Activated CD4-positive, alpha-beta T cell treated with anti-CD3 and anti-CD28 coated beads, Interleukin-2, amount 10 ng/mL, durations not matched to agents 7 days and 5 days (primary cell): ENCODE measurements at places on chromosomes 3 and 15.

DNA sequence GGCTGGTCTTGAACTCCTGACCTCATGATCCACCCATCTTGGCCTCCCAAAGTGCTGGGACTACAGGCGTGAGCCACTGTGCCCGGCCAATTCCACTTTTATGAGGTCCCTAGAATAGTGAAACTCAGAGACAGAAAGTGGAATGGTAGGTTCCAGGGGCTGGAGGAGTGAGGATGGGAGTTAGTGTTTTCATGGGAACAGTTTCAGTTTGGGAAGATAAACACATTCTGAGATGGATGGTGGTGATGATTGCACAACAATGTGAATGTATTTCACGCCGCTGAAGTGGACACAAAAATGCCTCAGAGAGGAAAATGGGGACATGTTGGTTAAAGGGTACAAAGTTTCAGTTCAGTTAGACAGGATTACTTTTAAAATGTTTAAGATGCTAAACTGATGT, 22.5 kb upstream of the HDAC11 start:
- DNase-seq = no peak

DNA sequence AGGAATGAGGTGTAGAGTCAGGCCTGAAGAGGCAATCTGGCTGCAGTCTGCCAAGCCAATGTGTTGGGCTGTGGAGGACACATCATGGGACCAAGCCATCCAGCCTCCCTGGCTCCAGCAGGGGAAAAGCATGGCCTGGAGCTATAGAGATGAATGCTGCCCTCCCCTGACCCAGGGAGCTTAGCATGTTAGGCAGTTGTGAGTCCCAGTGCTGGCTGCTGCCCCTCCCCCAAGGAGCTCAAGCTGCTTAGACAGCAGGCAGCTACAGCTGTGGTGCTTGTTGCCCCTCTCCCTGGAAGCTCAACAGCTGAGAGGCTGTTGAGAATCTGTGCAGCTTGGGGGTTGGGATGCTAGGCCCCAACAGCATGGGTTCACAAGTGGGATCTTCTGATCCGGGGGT, 85.6 kb upstream of the DNAJC19 start:
- DNase-seq = no peak

DNA sequence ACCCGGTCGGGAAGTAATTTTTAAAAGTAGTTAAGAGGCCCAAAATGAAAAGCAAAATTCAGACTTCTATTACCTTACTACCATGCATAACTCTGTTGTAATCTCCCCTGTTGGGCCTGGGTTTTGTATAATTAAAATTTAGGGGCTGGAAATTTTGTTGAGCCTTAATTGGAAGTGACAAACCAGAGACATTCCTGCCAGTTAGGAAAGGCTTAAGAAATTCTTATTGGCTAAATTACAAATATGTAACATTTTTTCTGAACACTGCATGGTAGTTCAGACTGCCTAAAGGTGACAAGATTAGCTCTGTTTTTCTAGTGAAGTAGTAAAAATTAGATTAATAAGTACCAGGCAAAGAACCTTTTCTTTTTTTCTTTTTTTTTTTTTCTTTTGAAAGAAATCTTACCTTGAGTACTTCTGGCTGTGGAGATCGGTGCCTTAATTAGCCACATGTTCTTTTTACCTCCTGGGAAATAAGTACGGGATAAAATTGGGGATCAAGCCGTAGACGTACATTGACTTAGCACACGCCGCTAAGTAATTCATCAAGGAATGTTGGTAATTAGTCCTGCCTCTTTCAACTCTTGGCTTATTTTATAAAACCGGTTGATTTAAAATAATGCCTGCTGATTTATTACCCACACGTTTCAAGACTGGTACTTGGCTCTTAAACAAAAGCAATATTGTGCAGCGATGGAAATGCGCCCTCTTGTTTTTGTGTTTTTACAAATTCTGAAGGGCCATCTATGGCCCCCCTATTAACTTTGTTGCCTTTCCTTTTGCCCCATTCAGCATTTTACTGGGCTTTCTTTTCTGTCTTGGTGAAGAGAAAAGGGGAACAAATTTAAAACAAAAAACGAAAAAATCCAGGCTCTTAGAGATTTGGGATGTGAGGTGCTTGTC, 111.2 kb upstream of the SAMMSON start:
- no peak for DNase-seq

- DNase-seq = no peak
Observed at GRCh38 chr3:13947912-13948311, 68.0 kb upstream of the WNT7A start.

DNA sequence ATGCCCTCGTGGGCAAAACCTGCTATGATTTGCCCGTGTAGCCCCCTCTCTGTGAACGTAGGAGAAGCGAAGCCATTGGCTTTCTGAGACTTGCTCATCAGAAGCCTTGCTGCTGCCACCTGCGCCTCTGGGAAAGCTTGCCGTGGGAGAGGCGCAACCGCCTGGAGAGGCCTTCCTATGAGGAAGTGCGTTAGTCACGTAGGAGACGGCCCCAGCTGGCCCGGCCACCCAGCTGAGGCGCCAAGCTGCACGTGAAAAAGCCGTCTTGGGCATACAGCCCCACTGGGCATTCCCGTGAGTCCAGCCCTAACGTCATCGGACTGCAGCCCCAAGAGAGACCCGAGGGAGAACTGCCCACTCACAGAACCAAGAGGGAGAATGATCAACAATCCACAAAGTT, 49.1 kb upstream of the TJP1 start:
- no peak for DNase-seq

GRCh38 chr3:49025005-49025792, 3.3 kb downstream of the NDUFAF3 start:
- no peak for DNase-seq

DNA sequence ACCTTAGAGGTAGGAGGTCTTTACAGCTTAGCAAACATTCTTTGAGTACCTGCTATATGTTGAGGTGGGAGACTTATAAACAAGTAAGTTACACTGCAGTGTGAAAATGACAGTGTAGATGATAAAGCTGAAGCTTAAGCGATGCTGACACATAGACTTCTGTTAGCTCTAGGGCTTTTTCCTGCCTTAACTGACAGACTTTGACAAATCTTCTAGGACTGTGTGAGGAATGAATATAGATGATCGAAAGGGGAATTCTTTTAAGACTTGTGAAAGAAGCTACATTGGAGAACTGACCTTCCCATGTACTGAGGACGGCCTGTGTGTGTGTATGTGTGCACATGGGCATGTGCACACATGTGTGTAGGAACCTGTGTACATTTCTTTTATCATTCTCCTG, 22.7 kb downstream of the BOC start:
- DNase-seq = no peak

- DNase-seq = no peak
Observed at GRCh38 chr3:5276934-5277333, 89.4 kb downstream of the EDEM1 start.
